ENCODE measurements at places on chromosomes 7 and 10.

DNA sequence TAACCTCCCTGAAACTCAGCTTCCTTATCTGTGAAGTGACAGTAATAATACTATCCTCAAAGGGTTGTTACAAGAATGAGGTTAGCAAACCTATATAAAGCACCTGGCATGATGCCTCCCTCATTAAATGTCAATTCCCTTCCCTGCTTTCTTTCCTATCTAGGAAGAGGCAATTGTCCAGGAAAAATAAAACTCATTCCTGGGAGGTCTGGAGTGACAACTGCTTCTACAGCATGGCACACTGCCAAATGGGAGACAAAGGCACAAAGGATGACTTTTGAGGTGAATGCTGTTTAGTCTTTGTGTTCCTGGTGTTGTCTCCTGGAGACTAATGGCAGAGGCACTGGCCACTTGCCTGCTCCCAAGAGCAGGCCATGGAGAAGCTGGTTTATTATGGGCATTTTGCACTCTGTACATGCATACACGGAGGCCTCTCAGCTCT lies 32.2 kb upstream of the PDE1C start:
- DNase-seq: no peak

- DNase-seq: no peak
Measured at GRCh38 chr10:117892681-117893220, 154.0 kb downstream of the RAB11FIP2 start.

GRCh38 chr7:97024209-97025129 lies at the start of gene DLX5:
DLX5 (minus strand) TSS chr7:97024831; CDS start chr7:97024623, 208 bp downstream.
- DNase-seq: peak; percentile 33

DNA sequence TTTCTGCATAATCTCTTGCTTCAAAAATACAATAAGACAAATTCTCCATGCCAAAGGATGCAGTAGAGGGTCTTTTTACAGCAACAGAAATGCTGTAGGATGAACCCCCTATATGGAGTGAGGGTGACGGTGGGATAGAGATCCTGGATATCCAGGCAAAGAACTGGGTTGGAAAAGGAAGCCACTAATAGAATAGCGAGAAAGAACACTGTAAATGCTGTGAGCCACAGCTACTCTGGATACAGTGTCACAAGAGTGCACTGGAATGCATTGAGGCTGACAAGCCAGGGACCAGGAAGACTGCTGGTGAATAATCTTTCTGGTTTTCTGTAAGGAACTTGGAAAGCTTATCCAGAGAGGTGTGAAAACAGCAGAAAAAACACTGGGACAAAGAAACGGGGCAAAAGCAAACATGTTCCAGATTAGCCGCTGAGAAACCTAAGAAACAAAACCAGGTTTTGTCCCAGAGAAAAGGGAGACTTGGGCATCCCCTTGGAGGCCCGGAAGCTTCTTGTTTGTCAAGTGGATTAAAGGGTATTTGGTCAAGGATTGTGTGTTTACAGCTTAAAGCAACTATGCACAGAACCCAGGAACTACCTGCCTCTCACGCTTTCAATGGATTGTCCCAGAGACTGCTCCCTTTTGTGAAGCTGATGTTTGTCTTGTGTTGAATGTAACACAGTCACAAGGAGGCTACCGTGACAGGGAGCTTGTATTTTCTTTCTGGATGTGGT lies 6.2 kb upstream of the MSMB start:
- no peak for DNase-seq

DNA sequence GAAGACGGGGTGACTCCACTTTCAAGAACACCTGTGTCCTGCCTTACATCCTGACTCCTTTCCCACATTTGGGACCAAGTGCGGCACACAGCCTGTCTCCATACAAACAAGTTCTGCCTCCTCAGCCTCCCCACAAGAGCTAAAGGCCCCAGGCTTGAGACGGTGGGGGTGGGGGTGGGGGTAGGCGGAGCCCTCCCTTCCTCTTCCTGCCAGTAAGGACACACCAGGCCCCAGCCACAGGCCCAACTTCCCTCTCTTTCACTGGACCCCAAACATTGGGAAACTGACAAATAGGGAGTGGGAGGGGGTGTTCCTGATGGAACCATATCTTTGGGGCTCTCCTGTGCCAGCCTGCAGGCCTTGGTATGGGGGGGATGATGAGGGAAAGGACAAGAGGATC lies 4.6 kb downstream of the CDK5 start:
- no peak for DNase-seq

GRCh38 chr7:68805159-68805558 lies 793.1 kb upstream of the AUTS2 start:
- DNase-seq: no peak

GRCh38 chr7:67773081-67773480 lies 776.4 kb downstream of the TYW1 start:
- DNase-seq: no peak

GRCh38 chr10:34702093-34702937 lies 112.8 kb downstream of the PARD3 start:
- DNase-seq: no peak

GRCh38 chr7:31705377-31705776 lies 18.4 kb downstream of the PPP1R17 start:
- DNase-seq: no peak

GRCh38 chr10:6516929-6517284 lies 63.2 kb downstream of the PRKCQ start:
- no peak for DNase-seq

- peak; percentile 36 for DNase-seq
Measured at GRCh38 chr10:95242581-95243317, 48.1 kb downstream of the PDLIM1 start.

GRCh38 chr7:2689951-2690705 lies 2.1 kb downstream of the AMZ1 start:
- no peak for DNase-seq

GRCh38 chr7:24685708-24686107 lies 71.6 kb downstream of the GSDME start:
- DNase-seq: no peak

DNA sequence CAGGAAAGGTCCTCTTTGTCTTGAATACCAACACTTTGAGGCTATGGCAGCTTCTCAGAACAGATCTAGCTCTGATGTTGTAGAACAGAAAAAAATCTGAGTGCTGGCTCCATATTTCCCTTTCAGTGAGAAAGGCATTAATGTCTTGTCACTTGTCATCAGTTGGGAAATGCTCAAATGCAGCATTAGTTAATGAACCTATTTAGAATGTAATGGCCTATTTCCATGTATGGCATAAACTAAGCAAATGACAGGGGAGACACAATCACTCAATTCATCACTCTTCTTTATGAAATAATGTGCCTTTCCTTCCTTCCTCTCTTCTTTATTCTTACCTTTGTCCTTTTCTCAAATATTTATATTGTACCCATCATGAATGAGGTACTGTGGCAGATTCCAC lies 5.0 kb upstream of the STAMBPL1 start:
- no peak for DNase-seq

DNA sequence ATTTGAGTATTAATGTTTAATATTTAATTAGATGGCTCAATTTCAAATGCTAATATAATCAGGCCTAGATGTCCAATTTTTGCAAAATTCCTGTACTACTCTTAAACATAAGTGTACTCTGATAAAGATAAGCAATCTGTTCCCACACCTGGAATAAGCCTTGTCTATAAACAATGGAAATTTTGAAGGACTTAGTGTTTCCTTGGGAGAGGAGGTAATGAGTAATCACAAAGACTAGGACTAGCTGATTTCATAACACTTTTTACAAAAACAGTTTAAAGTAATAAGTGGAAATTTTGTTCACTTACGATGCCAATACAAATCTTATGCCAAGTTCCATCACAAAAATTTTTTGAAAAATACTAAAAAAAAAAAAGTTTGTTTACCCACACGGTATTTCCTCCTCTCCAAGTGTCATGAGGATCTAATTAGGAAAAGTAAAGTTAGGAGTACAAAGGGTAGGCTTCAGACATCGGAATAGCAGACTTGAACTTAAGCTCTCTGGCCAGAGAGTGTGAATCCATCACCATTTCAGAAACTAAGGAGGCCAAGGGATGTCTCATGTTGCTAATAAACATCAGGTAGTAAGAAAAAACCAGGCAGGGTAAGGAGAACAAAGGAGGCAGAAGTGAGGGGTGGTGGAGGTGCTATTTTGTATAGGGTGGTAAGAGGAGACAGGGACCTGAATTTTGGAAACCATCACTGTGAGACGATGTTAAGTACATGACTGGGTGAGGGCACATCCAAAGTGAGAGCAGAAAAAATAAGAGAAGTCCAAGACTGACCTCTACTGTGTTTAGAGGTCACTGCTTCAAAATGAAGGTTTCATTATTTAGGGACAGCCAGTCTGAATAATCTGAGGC lies 61.3 kb downstream of the RAPGEF5 start:
- DNase-seq: no peak

GRCh38 chr10:63707254-63707910 lies 186.2 kb downstream of the REEP3 start:
- DNase-seq: no peak

Measured in activated CD4-positive, alpha-beta T cell treated with anti-CD3 and anti-CD28 coated beads, Interleukin-2, amount 50 U/mL, for 48 hours (primary cell).